ENCODE measurements at places on chromosomes 4 and X.

DNA sequence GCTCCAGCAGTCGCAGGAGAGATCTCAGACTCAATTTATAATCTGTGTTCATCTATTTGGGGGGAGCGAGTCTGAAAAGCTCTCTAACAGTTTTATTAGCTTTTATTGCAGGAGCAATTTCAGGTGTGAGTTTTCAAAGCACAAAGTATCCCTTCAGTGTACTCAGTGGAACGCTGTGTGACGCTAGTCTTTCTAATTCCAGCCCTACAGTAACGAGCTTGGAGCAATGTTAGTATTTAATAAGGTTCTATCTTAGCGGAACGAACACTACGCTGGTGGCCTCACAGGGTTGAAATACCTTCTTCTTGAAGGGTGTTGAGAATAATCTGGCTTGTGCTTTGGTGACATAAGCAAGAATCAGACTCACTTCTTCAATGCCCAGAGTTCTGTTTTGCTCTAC is 8.4 kb downstream of the HS3ST1 start:
- DNase-seq: no peak

- no peak for DNase-seq
These were observed 155.4 kb upstream of the MAMLD1 start for GRCh38 chrX:150207733-150208132.

DNA sequence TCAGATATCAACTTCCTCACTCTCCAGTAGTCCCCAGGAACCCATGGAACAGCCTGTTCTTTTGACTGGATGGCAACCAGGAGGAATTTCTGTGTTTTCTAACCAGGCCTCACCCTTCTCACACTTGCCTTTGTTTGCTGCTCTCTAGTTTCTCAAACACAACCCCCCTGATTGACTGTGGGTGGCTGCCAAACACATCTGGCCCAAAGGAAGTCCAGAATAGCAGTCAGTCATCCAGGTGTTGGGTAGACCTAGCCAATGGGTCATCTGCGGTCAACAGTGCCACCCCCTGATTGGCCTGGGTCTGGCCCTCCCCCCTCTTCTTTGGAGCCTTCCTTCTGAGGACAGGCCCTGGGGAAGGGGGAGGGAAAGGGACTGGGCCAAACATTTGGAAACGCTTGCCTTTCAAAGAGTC is 53.7 kb downstream of the MSX1 start:
- DNase-seq: no peak

DNA sequence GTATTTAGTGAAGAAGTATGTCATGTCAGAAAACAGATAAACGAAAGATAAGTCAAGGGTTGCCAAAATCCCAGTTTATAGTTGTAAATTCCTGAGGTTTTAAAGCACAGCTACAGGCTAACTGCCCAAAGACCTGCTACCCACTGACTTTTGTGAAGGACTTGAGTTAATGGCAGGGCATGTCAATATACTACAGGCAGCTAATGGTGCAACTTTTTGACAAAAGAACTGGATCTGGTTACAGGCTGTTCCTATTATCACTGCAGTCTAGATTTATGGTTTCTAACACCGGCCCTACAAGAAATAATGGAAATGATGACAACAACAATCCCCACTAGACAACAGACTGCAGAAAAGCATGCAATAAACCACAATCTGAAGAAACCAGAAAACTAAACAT is 6.4 kb downstream of the SCML2 start:
- DNase-seq: no peak

DNA sequence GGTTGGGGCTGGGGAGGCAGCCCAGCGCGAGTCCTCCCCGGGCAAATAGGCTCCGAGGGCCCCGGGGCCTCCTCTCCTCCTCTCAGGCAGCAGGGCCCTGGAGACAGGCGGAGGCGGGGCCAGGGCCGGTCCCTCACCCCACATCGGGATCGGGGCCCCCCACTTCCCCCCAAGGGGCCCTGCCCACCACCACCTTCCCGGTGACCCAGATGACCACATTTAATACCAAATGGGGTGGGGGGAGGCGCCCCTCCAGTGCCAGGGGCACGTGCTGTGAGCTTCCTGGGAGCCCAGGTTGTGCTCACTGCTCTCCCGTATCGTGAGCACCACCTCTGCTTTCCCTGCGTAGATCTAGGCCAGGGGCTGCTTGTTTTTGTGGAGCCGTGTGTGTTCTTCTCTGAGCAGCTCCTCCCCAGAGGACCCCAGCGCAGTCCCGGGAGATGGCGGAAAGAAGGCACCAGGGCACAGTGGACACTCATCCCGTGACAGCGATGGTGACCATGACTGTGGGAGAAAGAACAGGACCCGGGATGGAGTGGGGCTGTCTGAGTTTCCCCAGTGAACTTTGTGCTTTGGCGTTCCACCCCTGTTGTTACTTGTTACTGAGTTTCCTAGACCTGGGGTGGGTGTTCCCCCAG is 2.1 kb downstream of the PNMA6A start:
- DNase-seq: no peak

GRCh38 chrX:100208076-100208475 is 202.0 kb downstream of the PCDH19 start:
- DNase-seq: no peak

- no peak for DNase-seq
These were observed 1.7 kb downstream of the GALNT7 start for GRCh38 chr4:173170182-173170778.

- no peak for DNase-seq
These were observed 924 bp upstream of the IRAK1 start for GRCh38 chrX:154020536-154021115.

GRCh38 chr4:176782794-176783193 is 9.9 kb downstream of the VEGFC start:
- DNase-seq: no peak

DNA sequence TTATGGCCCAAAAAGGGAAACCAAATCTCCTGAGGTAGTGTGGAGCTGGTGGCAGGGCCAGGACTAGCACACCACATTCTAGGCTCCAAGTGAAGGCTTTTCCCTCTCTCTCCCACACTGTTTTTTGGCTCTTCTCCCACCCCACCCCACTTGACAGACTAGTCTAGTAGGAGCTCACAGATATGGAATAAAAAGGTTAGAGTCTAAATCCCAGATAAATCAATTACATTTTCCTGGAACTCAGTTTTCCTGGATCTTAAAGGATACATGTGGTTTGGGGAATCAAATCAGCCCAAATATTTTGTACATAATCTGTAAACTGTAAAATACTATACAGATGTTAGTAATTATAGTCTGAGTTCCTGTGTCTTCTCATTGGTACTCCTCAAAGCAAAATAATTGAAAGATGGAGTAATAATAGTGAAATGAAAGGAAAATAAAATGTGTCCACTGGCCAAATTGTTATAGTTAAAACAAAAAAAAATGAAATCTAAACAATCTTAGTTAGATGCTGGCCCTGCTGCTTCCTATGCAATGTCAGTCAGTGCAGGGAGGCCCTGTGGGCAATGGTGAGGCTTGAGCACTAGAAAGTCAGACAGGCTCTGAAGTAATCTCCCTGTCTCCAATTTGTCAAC is 370.4 kb upstream of the CPEB2 start:
- DNase-seq: no peak

DNA sequence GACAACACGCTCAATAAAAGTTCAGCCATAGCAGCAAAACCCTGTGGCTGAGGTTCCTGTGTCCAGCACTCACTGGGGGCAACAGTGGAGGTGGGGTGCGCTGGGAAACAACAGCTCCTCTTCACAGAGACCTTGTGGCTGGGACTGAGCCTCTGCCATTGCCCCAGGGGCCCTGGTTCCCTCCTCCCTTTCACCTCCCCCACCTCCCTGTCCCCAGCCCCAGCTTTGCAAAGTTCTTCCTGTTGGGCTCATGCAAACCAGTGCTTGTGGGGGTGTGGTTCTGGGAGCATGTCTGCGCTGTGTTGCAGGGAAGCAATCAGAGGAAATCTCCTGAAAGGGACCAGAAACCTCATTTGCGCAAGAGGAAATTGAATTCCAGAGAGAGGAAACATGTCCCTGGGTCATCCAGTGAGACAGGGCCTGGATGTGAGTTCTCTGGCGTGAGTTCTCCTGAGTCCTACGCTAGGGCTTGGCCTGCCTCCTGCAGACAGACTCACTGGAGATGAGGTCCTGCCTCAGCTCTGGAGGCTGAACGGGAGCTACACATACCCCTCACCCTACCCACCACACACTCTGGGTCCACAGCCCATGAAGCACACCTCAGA is 7.4 kb downstream of the FATE1 start:
- DNase-seq: no peak

- DNase-seq: no peak
These were observed 233.5 kb downstream of the DCTD start for GRCh38 chr4:182683661-182684060.

DNA sequence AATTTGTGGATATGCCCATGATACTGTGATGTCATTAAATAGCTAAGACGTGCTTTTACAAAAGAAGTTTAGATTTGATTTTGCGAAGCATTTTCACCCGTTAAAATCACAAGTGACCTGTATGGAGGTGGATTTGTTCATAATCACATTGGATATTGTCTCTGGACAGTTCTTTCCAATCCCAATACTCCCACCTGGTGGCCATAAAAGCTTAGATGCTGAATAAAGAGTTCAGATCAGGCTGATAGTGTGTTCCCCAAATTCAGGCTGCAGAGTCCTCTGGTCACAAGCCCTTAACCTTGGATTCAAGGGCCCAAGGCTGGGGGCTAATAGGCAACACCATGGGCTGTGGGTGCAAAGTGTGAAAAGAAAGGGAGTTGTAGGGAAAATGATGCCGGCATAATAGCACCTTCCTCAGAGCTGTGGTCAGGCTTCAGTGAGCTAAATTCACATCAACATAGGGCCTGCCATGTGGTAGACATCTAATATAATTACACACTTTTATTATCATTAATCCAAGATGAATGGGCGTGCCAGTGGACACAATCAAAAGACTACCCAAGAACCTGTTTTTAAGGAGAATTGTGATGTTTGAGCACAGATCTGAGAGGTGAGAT is 28.1 kb downstream of the SMIM43 start:
- no peak for DNase-seq

GRCh38 chr4:15692602-15693001 is 10.3 kb upstream of the BST1 start:
- no peak for DNase-seq

GRCh38 chr4:126860308-126860707 is 772.4 kb upstream of the INTU start:
- DNase-seq: no peak

DNA sequence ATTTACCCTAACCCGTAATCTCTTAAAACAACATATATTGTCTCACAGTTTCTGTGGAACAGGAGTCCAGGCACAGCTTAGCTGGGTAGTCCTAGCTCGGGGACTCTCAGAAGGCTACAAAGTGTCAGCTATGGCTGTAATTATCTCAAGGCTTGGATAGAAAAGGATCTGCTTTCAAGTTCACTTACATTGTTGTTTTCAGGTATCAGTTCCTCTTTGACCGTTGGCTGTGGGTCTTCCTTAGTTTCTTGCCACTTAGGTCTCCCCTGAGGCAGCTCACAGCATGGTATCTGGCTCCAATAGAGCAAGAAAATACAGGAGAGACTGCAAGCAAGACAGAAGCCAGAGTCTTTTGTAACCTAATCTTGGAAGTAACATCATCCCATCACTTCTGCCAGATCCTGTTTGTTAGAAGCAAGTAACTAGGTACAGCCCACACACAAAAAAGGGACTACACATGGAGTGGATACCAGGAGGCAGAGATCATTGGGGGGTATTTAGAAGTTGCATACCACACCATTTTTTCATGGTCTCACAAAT is 137.0 kb downstream of the MAGEB5 start:
- DNase-seq: no peak

DNA sequence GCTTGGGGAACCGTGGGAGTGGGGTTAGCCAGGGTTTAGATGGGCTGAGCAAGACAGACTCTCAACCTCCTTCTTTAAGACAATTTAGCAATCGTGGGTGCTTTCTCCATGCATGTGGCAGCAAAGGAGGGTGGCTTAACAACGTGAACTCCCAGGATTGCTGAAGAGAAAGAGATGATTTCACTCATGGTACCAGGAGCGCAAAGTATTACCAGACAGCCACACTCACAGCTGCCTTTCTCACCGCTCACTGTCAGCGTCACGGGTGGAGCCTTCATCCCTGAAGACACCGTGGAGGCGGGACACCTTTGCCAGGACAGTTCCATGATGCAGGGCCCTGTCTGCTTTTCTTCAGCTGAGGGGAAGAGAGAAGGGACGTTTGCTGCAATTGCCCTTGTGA is 212.5 kb upstream of the PSAPL1 start:
- DNase-seq: no peak

DNA sequence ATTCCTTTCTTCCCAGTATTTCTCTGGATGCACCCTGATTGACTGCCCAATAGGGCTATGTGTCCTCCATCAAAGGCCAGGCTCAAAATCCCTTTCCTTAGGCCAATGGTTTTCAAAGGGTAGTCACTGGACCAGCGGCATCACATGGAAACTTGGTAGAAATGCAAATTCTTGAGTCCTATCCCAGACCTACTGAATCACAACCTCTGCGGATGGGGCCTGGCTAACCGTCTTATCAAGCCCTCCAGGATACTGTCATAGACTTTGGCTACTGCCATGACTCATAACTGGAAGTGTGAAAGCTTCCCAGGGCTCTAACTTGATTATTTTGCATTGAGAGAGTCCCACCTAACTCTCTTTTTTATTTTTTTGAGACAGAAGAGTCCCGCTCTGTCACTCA is 71.9 kb upstream of the TFDP3 start:
- no peak for DNase-seq

GRCh38 chr4:107192601-107193000 is 156.5 kb upstream of the DKK2 start:
- DNase-seq: no peak

- DNase-seq: no peak
These were observed 24.6 kb upstream of the PDLIM3 start for GRCh38 chr4:185559915-185560281.

GRCh38 chr4:176309772-176310171 is 10.0 kb upstream of the SPCS3 start:
- DNase-seq: no peak

DNA sequence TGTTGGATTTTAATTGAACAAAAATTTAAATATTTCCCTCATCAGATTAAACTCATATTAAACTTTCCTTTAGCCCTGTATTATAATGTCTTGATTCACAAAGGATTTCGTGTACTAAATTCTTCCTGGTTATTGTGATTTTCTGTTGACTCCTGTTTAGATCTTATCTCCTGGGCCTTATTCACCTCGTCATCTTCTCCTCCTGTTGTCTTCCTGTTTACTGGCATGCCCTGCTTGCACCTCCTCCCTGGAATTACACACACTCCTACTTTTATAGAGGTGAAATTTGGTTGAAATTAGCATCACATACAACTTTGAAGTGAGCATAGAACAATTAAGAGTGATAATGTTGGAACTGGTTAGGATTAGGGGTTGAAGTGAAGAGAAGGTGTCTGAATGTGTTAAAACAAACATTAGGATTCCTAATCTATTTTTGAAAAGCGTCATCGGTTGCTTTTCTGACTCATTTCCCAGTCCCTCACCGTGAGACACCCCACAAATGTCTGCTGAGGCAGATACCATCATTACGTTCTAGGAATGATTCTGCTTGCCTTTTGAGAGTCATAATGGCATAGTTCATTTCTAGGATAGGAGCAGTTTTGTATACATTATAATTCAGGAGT is 32.5 kb downstream of the TLL1 start:
- DNase-seq: no peak

GRCh38 chrX:125439194-125439849 is 119.7 kb downstream of the TEX13C start:
- no peak for DNase-seq
